ENCODE measurements at places on chromosomes 3 and 15.

- DNase-seq: peak; percentile 63
Observed at GRCh38 chr3:52277972-52278509, 408 bp downstream of the WDR82 start.

GRCh38 chr3:15300323-15301078 is 31.9 kb downstream of the SH3BP5 start:
- DNase-seq: no peak

GRCh38 chr3:14823910-14824629 is 5.3 kb downstream of the FGD5 start:
- DNase-seq: no peak

DNA sequence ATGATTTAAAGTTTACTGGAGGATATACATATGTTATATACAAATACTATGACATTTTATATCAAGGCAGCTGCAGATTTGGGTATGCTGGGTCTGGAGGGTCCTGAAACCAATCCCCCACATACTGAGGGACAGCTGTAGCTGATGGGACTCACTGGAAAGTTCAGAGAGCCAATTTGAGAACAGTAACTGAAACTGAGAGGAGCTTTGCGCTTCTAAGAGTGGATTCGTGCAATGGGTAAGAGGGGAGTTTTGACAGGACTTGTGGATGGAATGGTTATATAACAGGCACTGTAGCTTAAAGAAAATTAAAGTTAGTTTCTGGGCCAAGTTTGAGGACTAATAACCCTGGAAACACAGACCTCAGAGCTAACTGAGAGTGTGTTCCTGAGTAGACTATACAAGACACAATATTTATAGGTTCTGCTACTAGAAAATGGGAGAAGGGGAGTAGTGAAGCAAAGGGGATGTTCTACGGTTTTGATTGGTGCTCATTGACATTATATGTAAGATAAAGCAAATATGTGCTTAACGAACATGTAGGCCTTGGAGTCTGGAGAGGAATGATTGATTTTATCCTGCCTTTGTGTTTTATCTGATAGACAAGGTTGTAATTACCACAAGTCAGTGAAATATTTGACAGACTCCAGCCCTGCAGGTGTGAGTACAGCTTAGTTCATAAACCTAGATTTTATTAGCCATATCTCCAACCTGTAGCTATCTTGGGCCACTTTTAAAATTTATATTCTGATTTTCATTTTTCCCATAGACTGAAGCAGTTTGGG is 4.8 kb upstream of the ZMAT3 start:
- no peak for DNase-seq

DNA sequence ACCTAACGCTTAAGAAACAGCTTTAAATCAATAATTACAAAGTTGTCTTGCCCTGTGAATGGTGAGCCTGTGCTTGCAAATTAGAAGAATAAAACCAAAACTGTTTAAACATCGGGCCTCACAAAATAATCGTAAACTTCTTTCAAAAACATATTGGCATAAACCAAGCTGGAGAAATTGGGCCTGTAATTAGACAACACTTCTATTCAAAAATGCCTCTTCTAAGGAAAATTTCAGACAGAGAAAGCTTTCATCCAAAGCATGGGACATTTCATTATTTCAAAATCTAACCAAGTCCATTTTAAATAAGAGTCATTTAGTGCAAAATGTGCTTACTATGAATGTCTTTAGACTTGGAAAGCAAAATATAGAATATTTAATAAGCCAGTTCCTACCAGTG is 35.5 kb upstream of the GNB4 start:
- no peak for DNase-seq

- no peak for DNase-seq
Observed at GRCh38 chr3:19148768-19149091, 420 bp downstream of the KCNH8 start.

DNA sequence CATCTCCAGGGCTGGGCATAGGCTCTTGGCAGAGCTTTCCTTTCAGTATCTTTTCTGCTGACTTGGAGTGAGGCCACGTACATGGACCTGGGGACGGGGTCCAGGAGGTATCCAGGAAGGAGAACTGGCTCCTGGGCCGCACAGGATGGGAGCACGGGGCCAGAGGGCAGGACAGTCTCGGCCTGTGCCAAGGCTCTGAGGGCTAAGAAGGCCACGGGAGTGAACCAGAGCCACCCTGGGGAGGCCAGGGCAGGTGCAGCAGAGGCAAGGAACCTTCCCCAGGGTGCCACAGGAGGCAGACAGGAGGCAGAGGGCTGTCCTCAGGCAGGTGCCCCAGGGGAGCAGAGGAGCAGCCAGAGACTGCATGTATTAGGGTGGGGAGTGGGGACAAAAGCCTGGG is 50.3 kb downstream of the PLXNA1 start:
- DNase-seq: no peak

GRCh38 chr3:147509448-147509847 is 100.3 kb downstream of the ZIC1 start:
- no peak for DNase-seq

DNA sequence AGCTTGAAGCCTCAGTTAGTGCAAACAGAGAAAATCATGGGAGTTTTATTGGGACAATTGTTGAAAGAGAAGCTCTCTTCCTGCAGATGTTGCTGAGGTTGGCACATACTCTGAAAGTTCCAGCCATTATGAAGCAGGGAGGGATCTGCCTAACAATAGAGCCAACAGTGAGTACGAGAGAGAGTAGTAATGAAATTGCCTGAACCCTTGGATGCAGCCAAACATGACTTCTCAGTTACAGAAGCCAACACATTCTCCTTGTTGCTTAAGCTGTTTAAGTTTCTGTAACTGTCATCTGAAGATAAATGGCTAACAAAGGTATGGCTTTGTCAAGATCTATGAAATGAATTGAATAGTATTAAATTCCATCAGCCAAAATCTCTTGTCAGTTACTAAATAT is 211.0 kb upstream of the TTC14 start:
- no peak for DNase-seq

- DNase-seq: peak; percentile 35
Observed at GRCh38 chr3:44114142-44114541, 127.5 kb upstream of the TOPAZ1 start.

GRCh38 chr15:90219421-90220141 is 14.2 kb downstream of the CIB1 start:
- peak; percentile 64 for DNase-seq

- no peak for DNase-seq
Observed at GRCh38 chr3:158711886-158712285, 20.4 kb downstream of the RARRES1 start.

DNA sequence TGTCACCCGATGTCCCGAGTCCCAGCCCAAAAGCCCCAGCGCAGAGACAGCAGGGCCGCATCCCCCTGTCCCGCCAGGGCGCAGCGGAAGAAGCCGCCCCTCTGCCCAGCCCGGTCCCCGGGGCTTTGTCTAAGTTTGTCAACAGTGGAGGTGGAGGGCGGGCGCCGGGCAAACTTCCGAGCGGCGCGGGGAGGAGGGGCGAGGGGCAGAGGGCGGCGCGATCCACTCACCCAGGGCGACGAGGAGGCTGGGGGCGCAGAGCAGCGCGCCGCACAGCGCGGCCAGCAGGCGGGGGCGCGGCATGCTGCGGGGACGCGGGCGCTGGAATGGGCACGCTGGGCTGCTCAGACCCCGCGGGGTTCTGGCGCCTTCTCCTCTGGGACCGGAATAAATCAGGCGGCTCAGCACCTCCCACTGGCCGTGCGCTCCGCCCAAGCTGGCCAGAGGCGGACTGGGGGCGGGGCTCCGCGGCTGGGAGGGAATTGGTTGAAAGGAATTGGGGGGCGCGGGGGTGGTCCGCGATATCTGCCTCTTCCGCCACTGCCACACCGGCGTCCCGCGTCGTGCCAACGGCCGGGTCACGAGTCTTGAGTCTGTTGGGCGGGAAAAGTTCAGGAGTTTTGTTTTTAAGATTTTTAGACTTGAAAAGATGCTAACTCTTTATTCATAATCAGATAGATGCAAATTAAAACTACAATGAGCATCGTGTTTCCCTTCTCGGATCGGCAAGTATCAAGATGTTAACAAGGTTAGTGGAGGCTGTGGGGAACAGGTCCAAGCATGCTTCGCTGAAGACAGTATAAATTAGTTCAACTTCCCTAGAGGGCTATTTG is at the start of gene MFGE8:
Gene MFGE8, minus strand, starts transcription at position 363 of the 833 bp plus-strand sequence. Its CDS starts 60 bp downstream, at position 303.
- DNase-seq: peak; percentile 73

- no peak for DNase-seq
Observed at GRCh38 chr15:100693451-100693850, 91.1 kb downstream of the ASB7 start.

DNA sequence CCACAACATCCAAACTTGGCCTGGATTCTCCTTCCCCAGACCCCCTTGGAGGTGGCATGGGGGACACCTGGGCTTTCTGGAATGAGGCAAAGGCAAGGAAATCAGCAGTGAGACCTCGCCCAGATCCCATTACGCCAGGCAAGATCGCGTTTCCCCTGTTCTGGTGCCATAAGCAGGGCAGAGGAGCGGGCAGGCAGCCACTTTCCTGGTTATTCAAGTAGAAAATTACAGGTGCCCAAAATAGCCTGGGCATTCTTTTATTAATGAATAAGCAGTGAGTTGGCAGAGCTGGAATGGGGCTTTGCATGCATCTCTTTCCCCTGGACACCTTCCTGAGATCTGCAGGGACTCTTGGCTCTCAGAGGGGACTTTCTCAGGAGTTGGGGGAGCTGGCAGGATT is 31.5 kb upstream of the FAM107A start:
- no peak for DNase-seq

DNA sequence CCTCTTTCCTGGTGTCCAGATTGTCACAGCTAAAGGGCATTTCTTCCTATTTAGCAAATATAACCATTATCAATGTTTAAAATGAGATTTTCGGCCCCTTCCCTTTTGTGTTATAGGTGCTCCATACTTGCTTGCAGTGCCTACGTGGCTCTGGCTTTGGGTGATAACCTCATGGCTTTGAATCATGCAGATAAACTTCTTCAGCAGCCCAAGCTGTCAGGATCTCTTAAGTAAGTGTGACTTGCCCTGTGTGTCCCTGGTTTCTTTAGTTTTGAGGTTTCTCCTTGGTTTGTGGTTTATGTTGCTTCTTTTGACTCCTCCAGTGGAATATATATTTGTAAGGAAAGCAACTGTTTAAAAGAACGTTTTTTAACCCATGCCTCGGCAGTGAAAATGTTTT is 58.5 kb upstream of the TRIM71 start:
- no peak for DNase-seq

- DNase-seq: no peak
Observed at GRCh38 chr3:57746156-57747010, 9.7 kb upstream of the SLMAP start.

DNA sequence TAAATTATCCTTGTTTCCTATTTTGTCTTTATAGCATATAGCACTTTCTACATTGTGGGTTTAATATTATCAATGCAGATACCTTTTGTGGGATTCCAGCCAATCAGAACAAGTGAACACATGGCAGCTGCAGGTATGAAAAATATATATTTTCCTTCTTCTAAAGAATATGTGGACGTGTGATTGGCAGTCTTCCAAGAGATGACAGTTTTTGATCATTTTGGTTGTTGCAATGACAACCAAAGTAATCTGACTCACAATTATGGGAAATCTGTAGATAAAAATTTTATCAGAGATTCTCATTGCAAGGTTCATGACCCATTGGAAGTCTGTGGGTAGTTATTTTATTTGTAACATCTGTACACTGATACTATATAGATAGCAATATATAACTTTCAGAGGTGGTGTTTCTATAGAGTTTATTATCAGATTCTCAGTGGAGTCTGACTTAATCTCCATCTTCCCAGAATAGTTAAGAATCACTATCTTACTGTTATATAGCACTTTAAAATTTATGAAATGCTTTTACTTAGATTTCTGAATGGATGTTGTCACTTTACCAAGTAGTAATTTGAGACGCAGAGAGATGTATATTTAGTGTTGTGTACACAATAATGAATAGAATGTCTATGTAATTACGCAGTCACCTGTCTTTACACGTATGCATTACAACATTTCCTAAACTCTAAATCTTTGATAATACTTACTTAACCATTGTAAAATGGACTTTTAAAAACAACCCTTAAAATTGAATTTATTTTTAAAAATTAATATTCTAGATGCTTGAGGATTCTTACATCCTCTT is 82.5 kb downstream of the STT3B start:
- no peak for DNase-seq

DNA sequence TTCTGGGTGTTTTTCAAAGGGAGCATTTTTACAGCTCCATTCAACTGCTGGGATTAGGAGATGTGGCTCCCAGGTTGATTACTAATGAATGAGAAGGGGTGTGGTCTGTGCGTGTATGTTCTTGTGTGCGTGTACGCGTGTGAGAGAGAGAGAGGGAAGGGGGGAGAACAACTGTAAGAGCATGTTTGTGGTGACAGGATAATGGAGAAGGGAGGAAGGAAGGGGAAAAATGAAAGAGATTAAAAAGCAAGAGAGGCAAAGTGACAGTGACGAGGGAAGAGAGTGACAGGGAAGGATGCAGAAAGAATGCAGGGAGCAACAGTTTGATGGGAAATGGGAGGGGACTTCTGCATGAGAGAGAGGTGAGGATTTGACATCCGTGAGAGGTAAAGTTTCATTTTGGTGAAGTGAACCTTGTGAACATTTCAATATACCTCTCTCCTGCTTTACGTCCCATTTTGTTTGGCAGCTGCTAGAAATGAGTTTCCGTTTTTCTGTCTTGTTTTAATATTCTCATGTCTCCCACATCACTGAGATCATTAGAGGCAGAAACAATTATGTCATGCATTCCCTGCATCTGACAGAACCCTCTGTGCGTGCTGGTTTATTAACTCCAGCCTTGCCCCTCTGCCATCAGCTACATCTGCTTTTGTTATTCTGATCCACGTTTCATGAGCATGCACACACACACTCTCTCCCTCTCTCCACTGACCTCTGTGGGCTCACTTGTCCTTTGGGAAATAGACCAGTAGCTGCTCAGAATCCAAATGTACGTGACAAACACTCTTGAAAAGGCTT is 161.6 kb downstream of the GAP43 start:
- no peak for DNase-seq

- DNase-seq: no peak
Observed at GRCh38 chr15:40555876-40556275, 9.0 kb downstream of the CCDC32 start.

GRCh38 chr15:52308446-52309153 is 13.0 kb upstream of the MYO5C start:
- no peak for DNase-seq

DNA sequence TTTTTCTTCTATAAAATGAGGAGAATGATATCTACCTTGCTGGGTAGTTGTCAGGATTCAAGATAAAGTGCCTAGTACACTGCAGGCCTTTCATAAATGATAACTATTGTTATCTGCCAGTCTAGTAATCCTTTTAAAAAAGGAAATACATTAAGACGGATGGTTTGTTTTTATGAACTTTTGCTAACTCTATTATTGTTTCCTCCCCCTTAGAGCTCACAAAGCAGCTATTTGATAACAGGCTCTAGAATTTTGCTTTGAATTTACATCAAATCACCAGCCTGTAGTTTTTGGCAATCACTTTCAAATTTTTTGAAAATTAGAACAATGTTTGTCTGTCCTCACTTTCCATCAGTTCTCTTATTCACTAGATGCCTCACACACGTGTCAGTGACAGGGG is 39.8 kb downstream of the BLM start:
- no peak for DNase-seq

DNA sequence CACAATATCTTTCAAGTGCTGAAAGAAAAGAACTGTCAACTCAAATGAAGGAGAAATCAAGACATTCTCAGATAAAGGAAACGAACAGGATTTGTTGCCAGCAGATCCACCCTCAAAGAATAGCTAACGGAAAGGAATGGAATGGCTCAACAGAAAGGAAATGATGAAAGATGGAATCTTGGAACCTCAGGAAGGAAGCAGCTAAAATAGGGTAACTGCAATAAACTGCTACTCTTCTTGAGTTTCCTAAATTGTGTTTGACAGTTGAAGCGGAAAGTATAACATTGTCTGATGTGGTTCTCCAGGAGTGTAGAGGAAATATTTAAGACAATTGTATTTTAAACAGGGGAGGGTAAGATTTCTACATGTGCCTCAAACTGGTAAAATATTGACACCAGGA is 22.0 kb downstream of the PRR23E start:
- DNase-seq: no peak

Data from activated CD8-positive, alpha-beta memory T cell treated with anti-CD3 and anti-CD28 coated beads, Interleukin-2, amount 50 U/mL, for 4 hours (primary cell).